Psoas muscle (tissue), 8 donors: ENCODE measurements at places on chromosomes 1 and 21. TPM values are rescaled to one million over a fixed set of nuclear protein-coding genes. Genes with fewer than 3 reads are reported as not detected.

GRCh38 chr1:236354330-236355147 lies 39.5 kb upstream of the EDARADD start:
- no peak for DNase-seq
- no peaks in the 10 kb centered on the region for H3K27me3 ChIP-seq
- no peaks in the 10 kb centered on the region for H3K36me3 ChIP-seq
- no peak overlapping the region for H3K4me3 ChIP-seq

SFT2D2 gene
- 15.5 TPM for total RNA-seq

LCE6A gene
- not detected for total RNA-seq

DNA sequence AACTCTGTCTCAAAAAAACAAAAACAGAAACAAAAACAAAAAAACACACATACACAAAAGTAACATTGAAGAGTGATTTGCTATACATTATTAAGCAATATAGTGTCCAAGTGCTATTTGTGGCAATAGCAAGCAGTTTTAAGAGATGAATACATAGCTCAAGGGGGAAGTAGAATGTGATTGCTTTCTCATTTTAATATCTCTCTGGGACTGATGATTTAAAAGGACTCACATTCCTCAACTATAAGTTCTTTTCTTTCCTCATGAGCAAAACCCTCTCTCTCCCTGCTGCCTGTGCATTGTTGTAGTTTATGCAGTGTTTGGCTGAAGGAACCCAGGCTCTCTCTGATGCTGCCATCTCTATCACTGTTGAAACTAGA lies 47.0 kb upstream of the CSF1 start:
- H3K4me1 ChIP-seq, result no peaks in the 10 kb centered on the region
- no peak for DNase-seq
- no peak overlapping the region for H3K4me3 ChIP-seq
- no peaks in the 10 kb centered on the region for H3K27me3 ChIP-seq
- no peaks in the 10 kb centered on the region for H3K36me3 ChIP-seq

- no peak overlapping the region for H3K4me3 ChIP-seq
- H3K4me1 ChIP-seq, result no peaks in the 10 kb centered on the region
- no peaks in the 10 kb centered on the region for H3K36me3 ChIP-seq
- no peak overlapping the region for H3K27ac ChIP-seq
- DNase-seq, result no peak
Measured at GRCh38 chr21:26032263-26032662, 138.3 kb downstream of the APP start.

GRCh38 chr1:110860174-110860573 lies 12.8 kb upstream of the CD53 start:
- H3K27ac ChIP-seq, result no peak overlapping the region
- H3K4me1 ChIP-seq, result no peaks in the 10 kb centered on the region
- H3K4me3 ChIP-seq, result no peak overlapping the region
- DNase-seq, result no peak
- no peaks in the 10 kb centered on the region for H3K27me3 ChIP-seq
- no peaks in the 10 kb centered on the region for H3K36me3 ChIP-seq
